ENCODE measurements at places on chromosomes 1 and 21. TPM values are rescaled to one million over a fixed set of nuclear protein-coding genes. Genes with fewer than 3 reads are reported as not detected.

The CASQ1 gene
- total RNA-seq = not detected

The FAM3B gene
- not detected for total RNA-seq

The FBXO2 gene
- total RNA-seq = 2.8 TPM

The IQGAP3 gene
- 2.5 TPM for total RNA-seq

The GCSAML gene
- total RNA-seq = not detected

The TNFSF18 gene
- not detected for total RNA-seq

The MRAP gene
- total RNA-seq = 0.09 TPM

The KLF17 gene
- total RNA-seq = 0.09 TPM

The RAB3GAP2 gene
- 30.9 TPM for total RNA-seq

The TCHHL1 gene
- total RNA-seq = not detected

The LAMTOR5 gene
- 66.4 TPM for total RNA-seq

The CSF3R gene
- total RNA-seq = 0.28 TPM

The G0S2 gene
- total RNA-seq = 55.8 TPM

The RGS13 gene
- total RNA-seq = 0.14 TPM

The PTGER3 gene
- total RNA-seq = 3.8 TPM

The FALEC gene
- total RNA-seq = 0.18 TPM

The SPRR4 gene
- not detected for total RNA-seq

The DMBX1 gene
- not detected for total RNA-seq

The ATP5PB gene
- total RNA-seq = 264 TPM

The TEX38 gene
- total RNA-seq = not detected

The SLC25A34 gene
- total RNA-seq = 0.37 TPM

The EFNA1 gene
- 0.71 TPM for total RNA-seq

The USH2A gene
- under 0.01 TPM for total RNA-seq

The TMEM81 gene
- total RNA-seq = 2.5 TPM

The CCT3 gene
- 323 TPM for total RNA-seq

The TMCC2 gene
- total RNA-seq = 1.3 TPM

The KAZN gene
- total RNA-seq = 3.3 TPM

The OR2T35 gene
- not detected for total RNA-seq

The RYR2 gene
- under 0.01 TPM for total RNA-seq

The GPA33 gene
- not detected for total RNA-seq

The KCNE1 gene
- 0.85 TPM for total RNA-seq

The PLD5 gene
- under 0.01 TPM for total RNA-seq

The GAS5 gene
- 448 TPM for total RNA-seq

The DFFA gene
- 31.6 TPM for total RNA-seq

The TINAGL1 gene
- total RNA-seq = 21.1 TPM

The CCDC17 gene
- total RNA-seq = 0.74 TPM

The REN gene
- 0.28 TPM for total RNA-seq

The EDARADD gene
- 0.09 TPM for total RNA-seq

The A3GALT2 gene
- total RNA-seq = not detected

The SPRR2A gene
- not detected for total RNA-seq

Measured in smooth muscle cell of bladder (primary cell).